ENCODE measurements at places on chromosomes 16 and 17.
A peak's percentile ranks its signal among the peaks of the same experiment; 100 is the strongest.

DNA sequence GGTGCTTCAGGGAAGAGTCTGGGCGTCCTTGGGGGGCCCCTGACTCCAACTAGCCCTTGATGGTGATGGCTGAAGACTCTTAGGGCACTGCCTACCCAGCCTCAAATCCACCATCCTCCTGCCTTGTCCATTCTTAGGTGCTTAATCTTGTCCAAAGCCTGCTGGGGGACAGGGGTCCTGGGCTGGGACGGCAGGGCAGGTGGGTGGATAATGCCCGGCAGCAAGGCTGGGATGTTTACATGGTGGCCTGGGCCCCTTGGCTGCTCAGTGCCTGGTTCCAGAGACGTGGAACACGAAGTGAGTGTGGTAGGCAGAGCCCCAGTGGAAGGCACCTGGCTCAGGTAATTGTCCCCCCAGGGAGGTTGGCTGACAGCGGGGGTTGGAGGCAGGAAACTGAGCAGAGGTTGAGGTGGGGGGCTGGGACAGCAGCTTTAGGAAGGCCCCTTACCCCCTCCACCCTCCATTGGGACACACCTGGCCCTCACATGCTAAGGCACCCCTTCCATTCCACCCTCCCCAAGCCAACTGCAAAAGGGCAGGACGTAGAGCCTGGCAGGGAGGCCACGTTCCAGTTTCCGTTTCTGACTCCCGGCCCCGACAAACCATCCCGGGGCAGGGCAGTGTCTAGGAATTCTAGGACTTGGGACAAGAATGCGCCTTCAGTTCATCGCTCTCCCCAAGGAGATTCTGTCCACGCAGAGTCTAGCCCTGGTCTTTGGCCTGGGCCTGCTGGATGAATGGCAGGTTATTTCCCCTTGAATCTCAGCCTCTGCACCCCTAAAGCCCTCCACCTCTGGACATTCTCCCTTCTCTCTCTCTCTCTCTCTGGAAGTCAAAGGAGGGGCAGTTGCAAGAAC, 1.9 kb downstream of the FOXJ1 start:
- DNase-seq: no peak

DNA sequence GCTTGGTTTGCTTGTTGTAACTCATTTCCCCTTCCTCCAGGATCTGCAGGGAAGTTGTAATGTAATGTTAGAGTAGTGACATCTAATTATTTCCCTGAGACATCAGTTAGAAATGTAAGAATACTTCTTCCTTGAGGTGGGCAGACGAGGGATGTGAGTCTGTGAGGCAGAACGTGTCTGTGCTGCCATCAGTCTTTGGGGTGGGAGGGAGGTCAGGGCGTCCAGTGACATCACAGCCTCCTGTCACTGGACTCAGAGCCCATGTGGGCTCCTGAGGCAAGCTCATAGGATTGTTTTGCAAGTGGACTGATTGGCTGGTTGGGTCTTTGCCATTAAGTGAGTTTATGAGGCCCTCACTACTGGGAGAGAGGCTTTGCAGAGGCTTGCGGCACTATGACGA, 188.8 kb downstream of the CCDC182 start:
- no peak for DNase-seq

DNA sequence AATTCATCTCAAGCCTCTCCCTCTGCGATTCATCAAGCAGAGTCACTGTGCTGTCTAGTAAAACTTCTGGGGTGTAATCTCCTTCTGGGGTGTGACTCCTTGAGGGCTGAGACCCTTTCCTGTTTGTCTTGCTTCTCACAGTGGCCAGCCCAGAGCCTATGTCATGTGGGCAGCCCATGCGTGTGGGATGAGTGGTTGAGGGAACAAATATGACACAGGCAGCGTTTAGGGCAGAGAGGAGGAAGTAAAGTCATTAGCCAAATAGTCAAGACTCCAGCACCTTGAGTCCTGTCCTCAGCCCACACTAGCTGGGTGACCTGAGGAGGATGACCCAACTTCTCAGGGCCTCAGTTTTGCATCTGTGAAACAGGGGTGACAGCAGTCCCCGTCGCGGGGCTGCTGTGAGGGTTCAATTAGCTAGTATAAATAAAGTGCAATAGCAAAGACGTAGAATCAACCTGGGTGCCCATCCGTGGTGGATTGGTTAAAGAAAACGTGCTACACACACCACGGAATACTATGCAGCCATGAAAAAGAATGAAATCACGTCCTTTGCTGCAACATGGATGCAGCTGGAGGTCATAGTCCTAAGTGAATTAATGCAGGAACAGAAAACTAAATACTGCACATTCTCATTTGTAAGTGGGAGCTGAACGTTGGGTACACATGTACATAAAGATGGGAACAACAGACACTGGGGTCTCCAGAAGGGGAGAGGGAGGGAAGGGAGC, 4.5 kb upstream of the ITGAX start:
- DNase-seq: no peak

DNA sequence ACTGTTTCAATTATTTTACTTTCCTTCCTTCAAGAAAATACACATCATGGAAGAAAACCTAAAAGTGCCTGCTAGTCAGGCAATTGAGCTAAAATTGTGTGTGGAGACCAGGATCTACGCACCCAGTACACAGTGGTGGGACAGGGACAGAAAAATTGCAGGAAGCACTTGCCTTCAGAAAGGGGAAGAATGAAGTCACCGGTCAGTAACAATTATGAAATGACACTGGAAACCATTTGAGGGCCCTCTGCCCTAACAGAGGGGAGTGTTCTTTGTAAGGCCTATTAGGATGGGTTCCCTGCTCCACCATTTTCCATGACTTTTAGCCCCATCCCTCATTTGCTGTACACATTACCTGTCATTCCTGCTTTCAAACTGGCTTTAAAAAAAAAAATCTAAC, 4.5 kb upstream of the PHAF1 start:
- no peak for DNase-seq

GRCh38 chr17:52546493-52546892, 388.0 kb upstream of the CA10 start:
- DNase-seq: no peak

GRCh38 chr17:9520649-9521048, 55.0 kb downstream of the STX8 start:
- no peak for DNase-seq

- DNase-seq: peak; percentile 28
Measured at GRCh38 chr17:82775001-82775823, 23.3 kb downstream of the TBCD start.

DNA sequence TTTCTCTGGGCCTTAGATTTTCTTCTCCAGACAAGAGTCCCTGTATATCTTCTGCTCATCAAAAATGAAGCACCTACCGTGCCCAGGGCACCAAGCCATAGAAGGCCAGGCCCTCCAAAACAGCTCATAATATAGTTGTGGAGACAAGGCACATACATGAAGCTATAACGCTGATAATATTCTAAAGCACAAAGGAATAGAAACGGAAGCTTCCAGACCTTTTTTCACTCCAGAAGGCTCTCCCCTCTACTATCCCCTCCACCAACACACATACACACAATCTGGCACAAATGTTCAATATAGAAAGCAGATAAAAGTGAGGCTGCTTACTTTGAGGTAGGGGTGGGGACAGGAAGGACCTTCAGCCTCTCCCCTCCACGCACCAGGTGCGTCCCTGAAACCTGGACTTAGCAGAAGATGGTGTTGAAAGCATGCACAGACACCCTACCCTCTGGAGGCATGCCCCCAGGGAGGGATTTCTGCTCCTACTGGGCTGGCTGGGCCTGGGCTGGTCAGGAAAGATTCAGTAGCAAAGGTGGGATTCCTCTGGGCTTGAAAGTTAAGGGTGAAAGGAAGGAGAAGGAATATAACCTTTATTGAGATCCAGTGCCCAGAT, 14.1 kb upstream of the SUPT4H1 start:
- no peak for DNase-seq

- peak; percentile 99 for DNase-seq
Measured at GRCh38 chr16:85514598-85515318, 98.4 kb upstream of the GSE1 start.

DNA sequence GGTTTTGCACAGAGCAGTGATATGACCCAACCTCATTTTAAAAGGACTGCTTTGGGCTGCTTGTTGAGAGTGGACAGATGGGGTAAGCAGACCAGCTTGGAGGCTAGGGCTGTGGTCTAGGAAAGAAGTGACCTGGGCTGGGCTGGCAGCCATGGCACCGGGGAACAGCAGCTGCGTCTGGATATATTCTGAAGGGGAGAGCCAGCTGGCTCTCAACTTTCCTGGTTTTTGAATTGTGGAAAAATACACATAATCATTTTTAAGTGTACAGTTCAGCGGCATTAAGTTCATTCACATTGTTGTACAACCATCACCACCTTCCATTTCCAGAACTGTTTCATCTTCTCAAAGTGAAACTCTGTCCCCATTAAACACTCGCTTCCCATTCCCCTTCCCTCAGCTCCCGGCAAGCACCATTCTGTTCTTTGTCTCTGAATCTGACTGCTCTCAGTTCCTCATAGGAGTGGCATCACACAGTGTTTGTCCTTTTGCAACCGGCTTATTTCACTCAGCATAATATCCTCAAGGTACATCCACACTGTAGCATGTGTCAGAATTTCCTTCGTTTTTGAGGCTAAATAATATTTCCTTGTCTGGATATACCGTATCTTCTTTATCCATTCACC, 113.2 kb downstream of the SPECC1 start:
- no peak for DNase-seq

DNA sequence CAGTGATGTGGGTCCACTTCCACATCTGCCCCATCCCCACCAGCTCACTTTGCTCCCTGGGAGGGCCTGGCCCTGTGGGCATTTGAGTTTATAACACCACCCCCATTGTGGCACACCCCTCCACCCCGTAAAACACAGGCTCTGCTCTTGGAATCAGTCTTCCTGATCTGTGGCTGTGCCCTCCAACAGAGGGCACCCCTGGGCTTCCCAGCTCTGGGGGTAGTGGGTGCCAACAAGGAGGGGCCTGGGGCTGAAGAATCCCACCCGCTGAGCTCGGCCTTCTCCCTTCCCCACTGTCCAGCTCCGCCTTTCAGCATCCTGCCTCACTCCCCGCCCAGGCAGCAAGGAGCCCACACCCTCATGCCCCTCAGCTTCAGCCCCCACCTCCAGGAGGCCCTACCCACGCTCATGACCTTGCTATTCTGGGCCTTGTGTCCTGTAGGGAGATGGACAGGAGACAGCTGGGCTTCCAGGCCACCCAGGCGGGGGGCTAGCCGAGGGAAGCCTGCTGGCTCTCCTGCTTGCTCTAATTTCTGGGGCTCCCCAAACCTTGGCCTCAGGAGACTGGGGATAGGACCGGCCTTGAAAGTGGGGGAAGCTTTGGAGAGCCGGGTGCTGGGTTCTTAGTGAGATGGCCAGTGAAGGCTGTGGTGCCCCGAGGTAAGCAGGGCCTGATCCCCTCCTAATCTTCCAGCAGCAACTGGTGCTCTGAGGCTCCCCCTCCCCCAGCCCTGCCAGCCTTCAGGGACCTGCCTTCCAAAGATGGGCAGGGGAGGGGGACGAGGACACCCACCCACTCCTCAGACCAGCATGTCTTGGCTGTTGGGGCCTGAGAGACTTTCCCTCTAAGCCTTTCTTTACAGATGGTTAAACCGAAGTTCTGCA, 2.9 kb upstream of the ATP2A1 start:
- no peak for DNase-seq

DNA sequence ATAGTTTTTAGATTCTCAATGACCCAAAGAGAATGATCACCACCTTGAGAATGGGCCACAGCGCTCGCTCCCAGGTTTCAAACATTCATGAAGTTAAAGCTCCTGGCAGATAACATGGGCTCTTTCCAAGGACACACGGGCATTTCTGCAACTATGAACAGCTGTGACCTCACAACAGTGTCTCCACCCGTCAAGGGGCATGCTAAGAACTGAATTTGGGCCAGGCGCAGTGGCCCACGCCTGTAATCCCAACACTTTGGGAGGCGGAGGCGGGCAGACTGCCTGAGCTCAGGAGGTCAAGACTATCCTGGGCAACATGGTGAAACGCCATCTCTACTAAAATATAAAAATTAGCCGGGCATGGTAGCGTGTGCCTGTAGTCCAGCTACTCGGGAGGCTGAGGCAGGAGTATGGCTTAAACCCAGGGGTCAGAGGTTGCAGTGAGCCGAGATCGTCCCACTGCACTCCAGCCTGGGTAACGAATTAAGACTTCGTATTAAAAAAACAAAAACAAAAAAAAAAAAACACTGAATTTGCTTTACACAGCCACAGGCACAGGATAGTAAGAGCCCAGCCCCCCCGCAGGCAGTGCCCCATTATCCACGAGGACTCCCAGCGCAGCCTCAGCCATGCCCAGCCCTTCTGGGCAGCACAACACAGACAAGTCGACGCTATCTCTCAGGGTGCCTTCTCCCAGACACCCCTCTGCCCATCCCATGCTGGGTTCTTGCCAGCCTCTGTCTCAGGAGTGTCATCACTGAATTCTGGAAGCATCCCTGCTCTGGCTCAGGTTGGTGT, 7.2 kb downstream of the USP7 start:
- DNase-seq: no peak

- DNase-seq: peak; percentile 24
Measured at GRCh38 chr17:20926532-20926931, 116.3 kb downstream of the USP22 start.

DNA sequence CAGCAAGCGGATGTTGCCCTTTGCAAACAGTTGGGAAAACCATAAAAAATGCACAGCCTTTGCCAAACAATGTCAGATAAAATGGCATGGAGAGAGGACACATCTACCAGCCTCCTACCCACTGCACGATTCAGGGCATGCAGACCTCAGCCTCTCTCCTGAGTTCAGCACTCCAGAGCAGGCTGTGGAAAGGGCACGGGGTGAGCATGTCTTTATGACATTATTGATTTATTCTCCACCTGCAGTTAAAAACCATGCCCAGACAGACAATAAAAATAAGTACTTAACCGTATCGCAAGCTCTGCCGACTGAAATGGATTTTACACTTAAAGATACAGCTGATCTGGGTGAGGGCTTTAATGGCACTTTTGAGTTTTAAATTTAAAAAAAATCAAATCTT, 127.1 kb downstream of the MAF start:
- no peak for DNase-seq

- no peak for DNase-seq
Measured at GRCh38 chr17:2107506-2107905, 52.6 kb downstream of the HIC1 start.

DNA sequence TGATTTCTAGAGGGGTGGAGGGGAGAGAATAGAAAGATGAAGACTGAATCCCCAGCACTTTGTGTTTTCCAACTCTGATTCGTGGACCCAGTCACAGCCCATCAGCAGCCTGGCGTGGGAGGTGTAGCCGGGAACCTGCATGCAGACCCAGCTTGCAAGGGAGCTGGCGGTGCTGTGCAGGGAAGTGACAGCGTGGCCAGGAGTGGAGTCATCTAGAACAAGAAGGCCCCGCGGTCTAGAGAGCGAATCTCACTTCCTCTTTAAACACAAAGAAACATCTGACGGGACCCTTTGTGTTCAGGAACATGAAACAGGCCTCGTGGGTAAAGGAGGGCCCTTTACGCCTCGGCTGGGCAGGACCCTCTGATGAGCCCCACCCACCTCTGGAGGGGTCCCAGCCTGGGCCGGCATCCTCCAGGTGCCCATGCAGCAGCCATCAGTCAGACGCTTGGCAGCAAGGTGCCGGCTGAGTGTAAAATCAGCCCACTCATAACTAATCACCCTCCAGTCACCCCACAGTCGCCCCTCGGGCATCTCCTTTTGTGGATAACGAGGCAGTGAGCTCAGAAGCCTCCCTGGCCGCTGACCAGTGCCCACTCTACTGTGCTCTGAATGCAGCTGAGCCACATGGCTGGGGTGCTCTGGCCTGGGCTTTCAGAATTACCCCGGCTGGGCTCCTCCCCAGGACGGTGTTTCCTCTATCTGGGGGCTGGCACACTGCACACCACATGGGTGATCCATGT, 4.4 kb downstream of the SNAI3 start:
- no peak for DNase-seq
